RWPE2 (cell line): ENCODE measurements at places on chromosomes 6 and 20.
A peak's percentile ranks its signal among the peaks of the same experiment; 100 is the strongest.

DNA sequence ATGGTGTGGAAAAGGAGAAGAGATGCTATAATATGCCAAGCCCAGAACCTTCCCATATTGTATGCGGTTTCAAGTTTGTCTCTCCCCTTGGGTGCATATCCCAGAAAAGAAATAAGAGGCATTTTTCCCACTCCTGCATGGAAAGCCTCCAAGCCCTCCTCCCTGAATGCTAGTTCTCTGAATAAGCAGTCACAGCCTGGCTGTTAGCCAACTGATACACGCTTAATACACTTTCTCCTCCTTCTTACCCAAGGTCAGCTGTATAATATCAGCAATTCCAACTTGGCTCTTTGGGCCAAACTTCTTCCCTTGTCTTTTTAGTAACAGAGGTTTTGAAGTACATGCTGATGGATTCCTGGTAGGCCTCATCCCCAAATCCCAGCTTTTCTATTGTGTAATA is 440.1 kb downstream of the EPHA7 start:
- no peaks in the 10 kb centered on the region for H3K36me3 ChIP-seq
- no peaks in the 10 kb centered on the region for H3K27me3 ChIP-seq
- no peaks in the 10 kb centered on the region for H3K4me1 ChIP-seq
- H3K27ac ChIP-seq, result no peak overlapping the region

GRCh38 chr6:6738922-6739716 is 150.6 kb downstream of the LY86 start:
- H3K27ac ChIP-seq, result no peak overlapping the region
- H3K4me3 ChIP-seq, result no peak overlapping the region
- DNase-seq, result no peak
- no peaks in the 10 kb centered on the region for H3K36me3 ChIP-seq

GRCh38 chr20:24765316-24766142 is 183.5 kb upstream of the CST7 start:
- no peak overlapping the region for H3K4me3 ChIP-seq
- H3K4me1 ChIP-seq, result no peaks in the 10 kb centered on the region
- no peaks in the 10 kb centered on the region for H3K27me3 ChIP-seq
- no peaks in the 10 kb centered on the region for H3K36me3 ChIP-seq
- no peak overlapping the region for H3K27ac ChIP-seq

GRCh38 chr6:144232832-144233230 is 52.3 kb upstream of the UTRN start:
- H3K4me1 ChIP-seq, result no peaks in the 10 kb centered on the region
- H3K27me3 ChIP-seq, result no peaks in the 10 kb centered on the region
- no peaks in the 10 kb centered on the region for H3K36me3 ChIP-seq
- H3K27ac ChIP-seq, result no peak overlapping the region
- H3K4me3 ChIP-seq, result no peak overlapping the region

DNA sequence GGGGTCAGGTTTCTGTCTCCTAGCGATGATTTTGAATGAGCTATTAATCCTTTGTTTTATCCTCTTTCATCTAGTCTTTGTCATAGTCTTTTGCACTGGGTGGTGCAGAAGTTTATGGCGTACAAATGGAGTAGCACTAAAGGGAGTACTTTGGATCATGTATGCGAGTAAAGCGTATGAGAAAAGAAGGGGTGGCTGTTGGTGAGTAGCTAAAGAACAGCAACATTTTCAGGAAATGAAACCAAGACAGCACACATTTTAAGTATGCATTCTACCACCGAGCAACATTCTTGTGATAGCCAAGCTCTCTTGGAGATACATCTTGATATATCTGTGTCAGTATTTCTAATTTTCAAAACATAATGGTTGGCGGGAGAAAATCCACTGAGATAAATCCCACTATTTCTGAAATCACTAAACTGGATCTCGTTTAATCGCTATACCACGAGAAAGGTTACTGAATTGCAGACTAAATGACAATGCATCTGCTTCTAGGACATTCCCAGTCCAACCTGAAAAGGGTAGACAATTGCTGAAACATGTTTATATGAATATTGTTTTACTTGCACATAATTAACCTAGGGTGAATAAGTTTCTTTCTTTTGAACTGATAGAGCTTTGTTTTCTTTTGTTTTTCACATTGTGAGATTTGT is 196.1 kb downstream of the TRIM27 start:
- peaks cover 25% of the 10 kb centered on the region for H3K27me3 ChIP-seq
- H3K36me3 ChIP-seq, result no peaks in the 10 kb centered on the region
- no peak for DNase-seq

GRCh38 chr20:55935448-55936208 is 69.7 kb downstream of the CBLN4 start:
- H3K27me3 ChIP-seq, result peaks cover 14% of the 10 kb centered on the region
- no peak for DNase-seq
- no peak overlapping the region for H3K27ac ChIP-seq
- no peaks in the 10 kb centered on the region for H3K4me1 ChIP-seq
- H3K4me3 ChIP-seq, result no peak overlapping the region
- H3K36me3 ChIP-seq, result no peaks in the 10 kb centered on the region

DNA sequence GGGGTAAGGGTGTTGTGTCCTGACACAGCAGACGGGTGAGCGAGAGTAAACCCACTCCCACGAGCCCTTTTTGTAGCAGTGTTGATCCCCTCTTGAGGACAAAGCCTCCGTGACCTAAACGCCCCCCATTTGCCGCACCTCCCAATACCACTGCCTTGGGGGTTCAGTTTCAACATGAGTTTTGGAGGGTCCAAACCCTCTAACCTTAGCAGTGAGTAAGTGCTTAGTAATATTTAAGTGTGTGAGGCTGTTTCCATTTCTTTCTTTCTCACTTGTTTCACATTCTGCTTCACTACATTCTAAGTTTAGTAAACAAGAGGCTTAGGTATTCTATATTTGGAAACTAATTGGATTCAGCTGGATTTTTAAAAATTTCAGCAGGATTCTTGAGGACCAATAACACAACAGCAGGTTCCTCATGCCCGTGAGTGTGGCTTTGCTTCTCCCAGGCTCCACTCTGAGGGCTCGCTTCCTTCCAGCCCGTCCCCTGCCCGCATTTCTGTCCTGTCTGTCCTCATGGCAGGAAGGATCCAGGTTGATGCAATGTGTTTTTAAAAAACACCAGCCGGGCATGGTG is 41.2 kb downstream of the SNX9 start:
- H3K27me3 ChIP-seq, result no peaks in the 10 kb centered on the region
- no peak overlapping the region for H3K4me3 ChIP-seq
- peaks cover 13% of the 10 kb centered on the region for H3K36me3 ChIP-seq
- no peak overlapping the region for H3K27ac ChIP-seq
- peaks cover 23% of the 10 kb centered on the region for H3K4me1 ChIP-seq
- no peak for DNase-seq

DNA sequence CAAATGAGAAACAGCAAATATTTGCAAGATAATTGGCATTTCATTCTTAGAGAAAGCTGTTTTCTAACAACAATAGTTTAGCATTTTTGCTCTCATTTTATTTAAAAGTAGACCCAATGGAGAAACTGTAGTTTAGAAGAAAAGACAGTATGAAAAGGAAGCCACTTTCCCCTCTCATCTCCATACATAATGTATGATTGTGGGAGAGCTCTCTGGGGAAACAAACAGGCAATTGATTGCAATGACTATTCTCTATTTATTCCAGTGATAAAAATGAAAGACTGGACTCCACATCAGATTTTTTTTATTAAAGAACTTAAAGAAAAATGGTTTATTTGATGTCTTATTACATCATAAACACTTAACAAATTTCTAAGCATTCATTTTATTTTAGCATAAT is 116.8 kb upstream of the SASH1 start:
- peaks cover 14% of the 10 kb centered on the region for H3K4me1 ChIP-seq

GRCh38 chr20:23870461-23870860 is 9.1 kb downstream of the CST5 start:
- H3K36me3 ChIP-seq, result no peaks in the 10 kb centered on the region
- H3K4me3 ChIP-seq, result no peak overlapping the region
- DNase-seq, result no peak
- no peak overlapping the region for H3K27ac ChIP-seq

- no peaks in the 10 kb centered on the region for H3K36me3 ChIP-seq
- no peak overlapping the region for H3K27ac ChIP-seq
- H3K4me3 ChIP-seq, result no peak overlapping the region
- no peaks in the 10 kb centered on the region for H3K4me1 ChIP-seq
- peak; percentile 75 for DNase-seq
Observed at GRCh38 chr20:31857861-31858759, 12.2 kb downstream of the DUSP15 start.

DNA sequence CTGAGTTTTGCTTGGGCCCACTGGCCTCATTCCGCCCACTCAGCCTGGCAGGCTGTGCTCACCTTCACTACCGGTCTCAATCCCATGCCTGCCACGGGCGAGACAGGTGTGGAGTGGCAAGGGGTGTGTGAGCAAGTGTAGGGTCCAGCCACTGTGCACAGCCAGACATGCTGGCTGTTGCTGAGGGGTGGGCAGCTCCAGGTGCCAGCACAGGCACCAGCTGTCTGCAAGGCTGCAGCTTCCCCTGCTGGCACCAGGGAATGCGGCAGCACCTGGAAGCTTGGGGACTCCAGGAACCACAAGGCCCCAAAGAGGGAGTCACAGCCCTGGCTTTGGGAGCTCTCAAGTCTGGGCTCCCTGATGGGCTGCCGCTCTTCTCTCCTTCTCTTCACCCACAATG is 372.7 kb downstream of the CBLN4 start:
- no peaks in the 10 kb centered on the region for H3K36me3 ChIP-seq
- no peak overlapping the region for H3K27ac ChIP-seq
- no peak overlapping the region for H3K4me3 ChIP-seq
- DNase-seq, result no peak

DNA sequence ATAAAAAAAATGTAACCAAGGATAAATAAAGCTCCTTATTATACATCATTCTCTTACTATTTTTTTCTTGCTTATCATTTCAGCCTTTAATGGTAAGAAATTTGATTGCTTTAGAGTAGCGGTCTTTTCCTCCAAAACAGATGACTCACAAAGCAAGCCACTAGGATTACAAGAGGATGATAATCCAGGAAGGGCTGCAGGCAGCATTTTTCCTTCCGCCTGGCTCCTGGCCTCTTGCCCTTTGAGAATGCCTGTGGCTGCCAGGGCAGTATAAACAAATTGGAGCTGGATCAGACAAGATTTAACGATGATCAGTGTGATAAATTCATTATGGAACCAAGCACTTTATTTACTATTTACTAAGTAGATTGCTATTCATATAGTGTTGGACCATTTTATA is 9.7 kb upstream of the FBXL4 start:
- H3K27ac ChIP-seq, result no peak overlapping the region
- no peak overlapping the region for H3K4me3 ChIP-seq
- H3K36me3 ChIP-seq, result no peaks in the 10 kb centered on the region
- H3K27me3 ChIP-seq, result no peaks in the 10 kb centered on the region
- H3K4me1 ChIP-seq, result no peaks in the 10 kb centered on the region

- no peak for DNase-seq
- H3K27ac ChIP-seq, result no peak overlapping the region
- H3K4me3 ChIP-seq, result no peak overlapping the region
- H3K4me1 ChIP-seq, result peaks cover 18% of the 10 kb centered on the region
Observed at GRCh38 chr6:83467620-83468036, 36.8 kb upstream of the ME1 start.

DNA sequence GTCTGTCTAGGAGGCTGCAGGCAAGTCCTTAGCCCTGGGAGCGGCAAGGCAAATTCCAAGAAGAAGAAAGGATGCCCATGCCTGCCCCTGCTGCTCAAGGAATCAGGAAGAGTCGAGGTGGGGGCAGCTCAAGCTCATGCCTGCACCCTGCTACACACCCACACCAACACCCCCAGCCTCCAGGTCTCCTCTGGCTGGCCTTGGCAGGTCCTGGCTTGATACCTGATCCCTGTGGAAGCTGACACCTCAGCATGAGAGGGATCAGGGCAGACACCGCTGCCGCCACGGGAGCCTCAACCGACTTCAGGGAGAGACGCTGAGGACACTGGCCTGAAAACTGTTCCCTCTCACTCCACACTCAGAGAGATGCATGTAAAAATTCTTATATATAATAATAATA is 35.5 kb upstream of the MAFB start:
- H3K4me1 ChIP-seq, result no peaks in the 10 kb centered on the region
- peak; percentile 78 for DNase-seq
- H3K36me3 ChIP-seq, result no peaks in the 10 kb centered on the region
- H3K27ac ChIP-seq, result no peak overlapping the region
- no peak overlapping the region for H3K4me3 ChIP-seq

DNA sequence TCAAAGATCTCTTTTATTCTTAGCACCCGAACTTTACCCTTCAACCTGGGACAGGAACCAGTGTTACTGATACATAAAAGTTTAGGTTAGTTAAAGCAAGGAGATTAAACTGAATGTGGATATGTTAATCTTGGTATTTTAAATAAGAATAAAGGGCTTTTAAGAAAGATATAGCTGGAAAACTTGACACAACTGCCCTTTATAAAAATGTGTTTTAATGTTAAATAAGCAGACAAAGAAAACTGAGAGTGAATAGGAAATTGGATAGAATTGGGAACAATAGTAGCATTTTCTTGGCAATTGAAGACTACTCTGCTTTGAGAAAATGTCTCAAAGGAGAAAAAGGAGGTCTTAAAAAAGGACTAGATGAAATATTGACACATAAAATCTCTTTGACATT is 45.9 kb upstream of the CRISP1 start:
- DNase-seq, result no peak
- no peak overlapping the region for H3K27ac ChIP-seq
- H3K27me3 ChIP-seq, result no peaks in the 10 kb centered on the region
- no peaks in the 10 kb centered on the region for H3K4me1 ChIP-seq
- no peaks in the 10 kb centered on the region for H3K36me3 ChIP-seq

GRCh38 chr6:7911345-7911725 is 747 bp upstream of the TXNDC5 start:
- peak overlapping the region; percentile 57 for H3K27ac ChIP-seq
- peak overlapping the region; percentile 100 for H3K4me3 ChIP-seq
- H3K4me1 ChIP-seq, result peaks cover 6% of the 10 kb centered on the region
- peaks cover 14% of the 10 kb centered on the region for H3K36me3 ChIP-seq
- H3K27me3 ChIP-seq, result no peaks in the 10 kb centered on the region

DNA sequence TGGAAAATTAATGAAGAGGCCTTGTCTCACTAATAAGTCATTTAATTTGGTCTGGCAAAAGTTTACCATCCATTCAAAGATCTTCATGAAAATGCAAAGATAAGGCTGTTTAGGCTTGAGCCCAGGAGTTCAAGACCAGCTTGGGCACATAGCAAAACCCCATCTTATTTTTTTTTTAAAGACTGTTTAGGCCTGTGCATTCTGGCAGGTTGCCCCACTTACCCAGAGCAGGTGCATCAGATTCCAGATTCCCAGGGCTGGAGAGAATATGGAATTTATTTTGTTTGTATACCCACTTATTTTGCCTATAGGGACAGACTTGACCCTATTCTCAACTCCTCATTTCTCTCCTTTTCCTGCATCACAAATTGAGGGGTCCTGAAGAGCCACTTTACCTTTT is 5.7 kb downstream of the FOXO3 start:
- H3K4me3 ChIP-seq, result no peak overlapping the region
- H3K36me3 ChIP-seq, result peaks cover 69% of the 10 kb centered on the region
- H3K27ac ChIP-seq, result peak overlapping the region; percentile 88
- peaks cover 31% of the 10 kb centered on the region for H3K4me1 ChIP-seq
